Effector memory CD4-positive, alpha-beta T cell (primary cell): ENCODE measurements at places on chromosomes 16 and 17.

- peaks cover 3% of the 10 kb centered on the region for H3K27me3 ChIP-seq
- peaks cover 13% of the 10 kb centered on the region for H3K36me3 ChIP-seq
Measured at GRCh38 chr16:88804552-88805339, 1.2 kb downstream of the CDT1 start.

GRCh38 chr16:974611-975261, 4.0 kb upstream of the LMF1 start:
- no peak overlapping the region for H3K4me3 ChIP-seq
- H3K27me3 ChIP-seq: no peaks in the 10 kb centered on the region
- DNase-seq: no peak
- H3K27ac ChIP-seq: no peak overlapping the region
- H3K36me3 ChIP-seq: no peaks in the 10 kb centered on the region
- peaks cover 19% of the 10 kb centered on the region for H3K4me1 ChIP-seq

GRCh38 chr17:39810939-39811728, 53.0 kb downstream of the IKZF3 start:
- no peaks in the 10 kb centered on the region for H3K36me3 ChIP-seq
- H3K4me3 ChIP-seq: no peak overlapping the region
- no peak for DNase-seq
- H3K4me1 ChIP-seq: peaks cover 19% of the 10 kb centered on the region
- no peaks in the 10 kb centered on the region for H3K27me3 ChIP-seq

DNA sequence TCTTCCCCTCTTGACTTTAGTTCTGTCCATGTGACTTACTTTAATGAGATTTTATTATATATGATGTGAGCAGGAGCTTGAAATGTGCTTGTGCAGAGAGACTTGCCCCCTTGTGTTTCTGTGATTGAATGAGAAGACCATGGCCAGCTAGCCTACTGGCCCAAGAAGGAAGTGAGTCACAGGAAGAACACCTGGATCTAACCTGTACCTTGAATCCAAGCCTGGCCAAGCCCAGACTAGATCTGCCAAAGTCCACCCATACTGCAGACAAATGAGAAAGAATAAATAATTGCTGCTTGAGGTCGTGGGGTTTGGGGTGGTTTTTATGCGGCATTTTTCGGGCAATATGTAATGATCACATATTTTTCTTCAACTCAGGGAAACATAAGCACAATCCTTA, 9.6 kb downstream of the ABCA10 start:
- no peaks in the 10 kb centered on the region for H3K36me3 ChIP-seq
- no peak for DNase-seq
- no peak overlapping the region for H3K4me3 ChIP-seq
- no peak overlapping the region for H3K27ac ChIP-seq
- H3K27me3 ChIP-seq: no peaks in the 10 kb centered on the region

GRCh38 chr16:50301626-50302471, 35.5 kb downstream of the ADCY7 start:
- no peaks in the 10 kb centered on the region for H3K27me3 ChIP-seq
- H3K36me3 ChIP-seq: peaks cover 95% of the 10 kb centered on the region
- H3K4me1 ChIP-seq: no peaks in the 10 kb centered on the region
- no peak overlapping the region for H3K4me3 ChIP-seq
- DNase-seq: no peak

DNA sequence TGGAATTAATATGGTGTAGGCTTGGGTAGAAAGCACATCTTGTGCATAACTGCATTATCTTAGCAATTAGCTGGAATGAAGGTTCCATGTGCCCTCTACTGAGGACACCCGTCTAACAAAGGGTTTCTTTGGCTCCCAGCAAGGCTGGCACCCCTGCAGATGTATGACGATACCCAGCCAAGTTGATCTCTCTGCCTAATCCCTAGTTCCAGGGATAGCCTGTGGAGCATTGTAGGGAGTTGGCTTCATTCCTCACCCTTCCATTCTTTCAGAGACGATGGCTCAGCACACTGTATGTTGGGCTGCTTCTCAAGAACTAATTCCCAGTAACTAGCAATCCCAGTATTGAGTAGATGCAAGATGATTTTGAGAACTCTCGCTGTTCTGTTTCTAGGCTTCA, 182.5 kb downstream of the SNX29 start:
- DNase-seq: no peak
- H3K4me1 ChIP-seq: no peaks in the 10 kb centered on the region
- no peak overlapping the region for H3K4me3 ChIP-seq
- no peaks in the 10 kb centered on the region for H3K27me3 ChIP-seq

GRCh38 chr17:15361151-15361550, 19.8 kb upstream of the TEKT3 start:
- no peak overlapping the region for H3K27ac ChIP-seq
- DNase-seq: no peak
- no peaks in the 10 kb centered on the region for H3K27me3 ChIP-seq
- no peaks in the 10 kb centered on the region for H3K36me3 ChIP-seq
- no peak overlapping the region for H3K4me3 ChIP-seq
- no peaks in the 10 kb centered on the region for H3K4me1 ChIP-seq

DNA sequence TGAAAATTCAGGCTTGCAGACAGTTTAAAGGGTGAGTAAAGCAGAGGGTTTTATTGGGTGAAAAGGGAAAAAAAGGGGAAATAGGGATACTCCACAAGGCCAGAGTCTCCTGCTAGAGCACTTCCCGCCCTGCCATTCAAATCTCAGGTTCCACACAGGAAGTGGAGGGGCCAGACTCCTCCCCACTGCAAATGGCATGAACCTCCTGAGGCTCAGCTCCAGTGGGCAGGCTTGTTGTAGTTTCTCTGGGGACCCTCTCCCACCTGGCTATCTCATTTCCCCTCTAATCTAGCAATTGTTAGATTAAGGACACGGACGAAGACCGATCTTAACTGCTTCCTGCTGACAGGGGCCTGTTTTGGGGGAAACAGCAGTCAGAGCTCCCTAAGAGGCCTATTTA, 43.4 kb downstream of the TAOK1 start:
- H3K27ac ChIP-seq: no peak overlapping the region
- H3K4me1 ChIP-seq: no peaks in the 10 kb centered on the region
- no peaks in the 10 kb centered on the region for H3K36me3 ChIP-seq
- no peak for DNase-seq
- no peak overlapping the region for H3K4me3 ChIP-seq

GRCh38 chr17:2982854-2983253, 80.6 kb downstream of the OR1D5 start:
- H3K4me1 ChIP-seq: no peaks in the 10 kb centered on the region
- H3K36me3 ChIP-seq: peaks cover 63% of the 10 kb centered on the region
- H3K27ac ChIP-seq: no peak overlapping the region

DNA sequence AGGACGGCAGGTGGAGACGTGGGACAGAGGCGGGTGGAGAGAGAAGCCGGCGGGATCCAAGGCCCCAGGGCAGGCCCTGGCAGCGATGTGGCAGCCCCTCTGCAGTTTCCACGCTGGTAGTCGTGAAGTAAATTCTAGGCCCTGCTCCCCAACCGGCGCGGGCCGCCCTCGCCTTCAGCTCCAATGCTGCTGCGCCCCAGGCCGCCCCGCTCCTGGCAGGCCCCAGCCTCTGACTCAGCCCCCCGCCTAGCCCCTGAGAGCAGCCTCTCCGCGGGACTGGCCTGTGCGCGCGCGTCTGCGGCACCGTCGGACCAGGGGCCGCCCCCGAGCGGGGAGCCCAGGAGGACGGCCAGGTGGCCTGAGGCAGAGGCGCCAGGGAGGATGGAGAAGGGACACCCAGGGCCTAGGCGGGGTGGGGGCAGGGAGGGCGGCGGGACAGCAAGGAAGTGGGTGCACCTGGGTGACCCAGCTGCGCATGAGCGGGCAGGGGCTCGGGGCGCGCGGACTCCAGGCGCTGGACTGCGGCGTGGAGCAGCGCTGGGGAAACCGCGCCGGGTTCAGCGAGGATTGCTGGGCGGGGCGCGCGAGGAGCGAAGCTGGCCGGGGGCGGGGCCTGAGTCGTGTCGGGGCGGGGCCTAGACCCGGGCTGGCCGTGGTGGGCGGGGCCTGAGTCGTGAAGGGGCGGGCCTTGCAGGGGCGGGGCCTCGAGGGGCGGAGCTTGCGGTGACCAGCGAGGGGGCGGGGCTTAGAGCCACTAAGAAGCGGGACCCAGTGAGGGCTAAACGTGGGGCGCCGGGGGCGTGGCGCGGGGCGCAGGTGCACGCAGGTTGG, 29.6 kb downstream of the ZNF778 start:
- H3K27ac ChIP-seq: peak overlapping the region; percentile 39
- peaks cover 11% of the 10 kb centered on the region for H3K4me1 ChIP-seq
- H3K27me3 ChIP-seq: no peaks in the 10 kb centered on the region
- H3K4me3 ChIP-seq: peak overlapping the region; percentile 38
- H3K36me3 ChIP-seq: no peaks in the 10 kb centered on the region

- no peak overlapping the region for H3K4me3 ChIP-seq
- no peaks in the 10 kb centered on the region for H3K4me1 ChIP-seq
- no peak overlapping the region for H3K27ac ChIP-seq
Measured at GRCh38 chr16:72291121-72291520, 119.2 kb upstream of the PMFBP1 start.

GRCh38 chr16:102060-102855, 24.2 kb downstream of the MPG start:
- H3K4me3 ChIP-seq: no peak overlapping the region
- H3K27ac ChIP-seq: no peak overlapping the region
- H3K36me3 ChIP-seq: peaks cover 5% of the 10 kb centered on the region

DNA sequence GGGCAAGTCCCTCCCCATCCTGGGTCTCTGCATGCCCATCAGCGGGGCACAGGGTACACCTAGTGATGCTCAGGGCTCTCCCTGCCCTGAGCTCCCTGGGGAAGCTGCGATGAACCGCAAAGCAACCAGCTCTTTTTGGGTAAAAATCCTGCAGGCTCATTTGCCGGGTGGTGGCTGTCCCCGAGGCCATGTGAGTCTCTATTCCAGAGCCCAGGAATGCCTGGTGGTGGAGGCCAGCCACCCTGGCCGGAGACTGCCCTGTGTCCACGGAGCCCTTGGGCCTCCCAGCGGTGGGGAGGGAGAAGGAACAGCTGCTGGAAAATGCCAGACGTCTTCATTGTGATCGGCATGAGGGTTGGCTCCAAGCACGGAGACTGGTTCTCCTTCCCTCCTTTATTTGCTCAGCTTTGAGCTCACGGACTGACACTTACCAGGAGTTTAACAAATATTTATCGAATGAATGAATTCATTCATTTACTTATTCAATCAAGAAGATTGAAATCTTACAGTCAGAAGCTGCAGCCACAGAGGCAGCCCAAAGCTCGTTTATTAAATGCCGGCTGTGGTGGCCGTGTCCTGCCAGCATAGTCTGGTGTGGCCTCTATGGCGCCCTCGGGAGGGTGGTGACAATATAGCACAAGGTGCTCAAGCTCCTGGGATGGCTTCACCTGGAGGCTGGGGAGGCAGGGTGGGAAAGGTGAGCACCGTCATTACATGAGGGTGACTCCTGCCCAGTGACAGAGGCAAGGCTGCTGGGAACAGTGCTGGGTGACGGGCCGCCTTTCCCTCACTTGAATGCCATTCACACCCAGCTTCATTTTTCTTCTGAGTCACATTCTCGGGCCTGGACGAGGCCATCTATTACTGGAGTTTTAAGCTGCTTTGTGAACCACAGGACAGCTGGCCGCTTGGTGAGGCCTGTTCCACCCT, 31.1 kb upstream of the JPH3 start:
- no peaks in the 10 kb centered on the region for H3K36me3 ChIP-seq
- no peaks in the 10 kb centered on the region for H3K27me3 ChIP-seq
- H3K4me1 ChIP-seq: no peaks in the 10 kb centered on the region
- H3K27ac ChIP-seq: no peak overlapping the region

DNA sequence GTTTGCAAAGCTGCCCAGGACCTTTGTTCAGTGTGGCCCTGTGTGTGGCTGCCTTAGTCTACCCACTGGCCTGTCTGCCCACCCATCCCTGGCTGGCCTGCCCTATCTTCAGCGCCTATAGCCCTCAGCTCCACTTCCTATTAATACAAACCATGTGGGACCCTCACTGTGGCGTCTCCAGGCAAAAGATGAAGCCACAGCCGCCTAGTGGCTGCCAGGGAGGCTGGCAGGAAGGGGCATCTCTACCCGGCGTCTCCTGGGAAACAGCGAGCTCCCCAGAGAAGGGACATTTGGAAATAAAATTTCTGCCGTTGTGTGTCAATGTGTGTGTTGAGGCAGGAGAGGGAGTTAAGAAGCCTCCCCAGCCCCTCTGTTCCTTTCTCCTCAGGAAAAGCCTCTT, 31.5 kb downstream of the NEUROD2 start:
- no peak overlapping the region for H3K27ac ChIP-seq
- no peak for DNase-seq
- no peaks in the 10 kb centered on the region for H3K27me3 ChIP-seq
- no peaks in the 10 kb centered on the region for H3K36me3 ChIP-seq
- peaks cover 5% of the 10 kb centered on the region for H3K4me1 ChIP-seq
- H3K4me3 ChIP-seq: no peak overlapping the region

DNA sequence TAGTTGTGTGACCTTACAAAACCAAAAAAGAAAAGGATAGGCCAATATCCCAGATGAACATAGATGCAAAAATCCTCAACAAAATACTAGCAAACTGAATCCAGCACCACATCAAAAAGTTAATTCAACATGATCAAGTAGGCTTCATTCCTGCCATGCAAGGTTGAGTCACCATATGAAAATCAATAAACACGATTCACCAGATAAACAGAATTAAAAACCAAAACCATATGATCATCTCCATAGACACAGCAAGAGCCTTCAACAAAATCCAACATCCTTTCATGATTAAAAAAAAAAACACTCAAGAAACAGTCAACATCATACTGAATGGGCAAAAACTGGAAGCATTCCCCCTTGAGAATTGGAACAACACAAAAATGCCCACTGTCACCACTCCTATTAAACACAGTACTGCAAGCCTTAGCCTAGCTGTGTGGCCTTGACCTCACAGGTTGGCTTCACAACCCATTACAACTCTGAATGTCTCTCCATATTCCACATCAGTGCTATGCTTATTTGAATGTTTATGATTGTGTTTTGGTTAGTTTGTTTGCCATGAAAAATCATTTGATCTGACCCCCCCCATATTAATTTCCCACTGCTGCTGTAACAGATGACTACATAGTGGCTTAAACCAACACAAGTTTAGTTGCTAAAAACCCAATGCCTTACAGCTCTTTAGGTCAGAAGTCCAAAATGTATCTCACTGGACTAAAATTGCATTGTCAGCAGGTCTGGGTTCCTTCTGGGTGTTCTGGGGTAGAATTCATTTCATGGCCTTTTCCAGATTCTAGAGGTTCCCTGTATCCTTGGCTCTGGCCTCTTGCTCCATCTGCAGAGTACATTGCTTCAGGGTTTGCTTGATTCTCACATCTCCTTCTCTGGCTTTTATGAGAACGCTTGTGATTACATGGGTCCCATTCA, 257.1 kb upstream of the DYNLRB2 start:
- H3K27me3 ChIP-seq: no peaks in the 10 kb centered on the region
- no peak overlapping the region for H3K4me3 ChIP-seq
- DNase-seq: no peak
